ENCODE measurements at places on chromosomes 4 and X.

- no peak for DNase-seq
These were observed 13.8 kb downstream of the CYP4V2 start for GRCh38 chr4:186205156-186205555.

GRCh38 chr4:23857367-23857959, 32.4 kb downstream of the PPARGC1A start:
- no peak for DNase-seq

DNA sequence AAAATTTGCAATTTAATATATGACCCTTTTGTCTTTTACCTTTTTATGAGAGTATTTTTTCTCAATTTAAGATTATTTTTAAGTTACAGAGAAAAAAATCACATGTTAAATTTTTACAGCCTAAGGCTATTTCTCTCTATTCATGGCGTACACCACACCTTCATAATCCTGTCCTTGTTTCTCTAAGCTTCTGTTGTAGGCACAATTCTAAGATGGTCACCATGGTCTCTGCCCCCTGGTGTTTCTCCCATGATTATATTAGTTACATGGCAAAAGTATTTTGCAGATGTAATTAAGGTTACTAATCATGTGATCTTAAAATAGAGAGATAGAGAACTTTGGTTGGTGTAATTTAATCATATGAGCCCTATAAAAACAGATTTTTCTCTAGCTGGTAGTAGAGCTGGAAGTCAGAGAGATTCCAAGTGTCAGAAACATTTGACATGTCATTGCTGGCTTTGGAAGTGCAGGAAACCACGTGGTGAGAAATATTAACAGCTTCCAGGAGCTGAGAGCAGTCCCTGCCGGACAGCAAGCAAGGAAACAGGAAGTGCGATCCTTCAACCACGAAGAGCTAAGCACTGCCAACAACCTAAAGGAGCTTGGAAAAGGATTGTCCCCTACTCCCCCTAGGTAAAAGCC, 89.8 kb downstream of the EIF4E start:
- DNase-seq = no peak

GRCh38 chr4:175970724-175971123, 94.9 kb upstream of the WDR17 start:
- no peak for DNase-seq

GRCh38 chr4:19375931-19376330, 875.8 kb upstream of the SLIT2 start:
- no peak for DNase-seq

GRCh38 chrX:125786316-125786715, 379.8 kb downstream of the DCAF12L2 start:
- no peak for DNase-seq

- DNase-seq = no peak
These were observed 62.9 kb upstream of the TXK start for GRCh38 chr4:48196758-48197504.

Data from GF-D8 (cell line).